ENCODE measurements at places on chromosomes 1 and 21. TPM values are rescaled to one million over a fixed set of nuclear protein-coding genes. Genes with fewer than 3 reads are reported as not detected.

MSTO1 gene
- 44.7 TPM for total RNA-seq

NCAM2 gene
- total RNA-seq: 0.93 TPM

TTC22 gene
- not detected for total RNA-seq

MIXL1 gene
- total RNA-seq: not detected

GRCh38 chr21:14581902-14582457 lies 35.9 kb upstream of the SAMSN1 start:
- no peak for DNase-seq

ZSWIM5 gene
- total RNA-seq: 0.42 TPM

DNA sequence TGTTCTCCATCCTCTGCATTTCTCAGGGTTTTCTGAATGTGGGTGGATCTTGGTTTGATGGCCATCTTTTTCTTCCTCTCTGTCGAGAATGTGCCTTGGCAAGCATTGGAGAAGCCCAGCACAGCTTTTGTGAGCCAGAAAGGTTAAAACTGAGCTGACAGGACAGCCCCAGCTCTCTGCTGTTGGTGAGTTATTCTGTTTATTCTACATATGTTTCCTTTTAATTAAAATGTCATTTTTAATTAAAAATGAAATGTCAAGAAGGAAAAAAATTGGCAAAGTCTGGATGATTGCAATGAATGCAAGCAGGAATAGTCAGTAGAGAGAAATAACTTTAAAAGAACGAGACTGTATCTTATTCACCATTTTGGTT lies 325.8 kb downstream of the PTBP2 start:
- no peak for DNase-seq

C8A gene
- total RNA-seq: not detected

DNA sequence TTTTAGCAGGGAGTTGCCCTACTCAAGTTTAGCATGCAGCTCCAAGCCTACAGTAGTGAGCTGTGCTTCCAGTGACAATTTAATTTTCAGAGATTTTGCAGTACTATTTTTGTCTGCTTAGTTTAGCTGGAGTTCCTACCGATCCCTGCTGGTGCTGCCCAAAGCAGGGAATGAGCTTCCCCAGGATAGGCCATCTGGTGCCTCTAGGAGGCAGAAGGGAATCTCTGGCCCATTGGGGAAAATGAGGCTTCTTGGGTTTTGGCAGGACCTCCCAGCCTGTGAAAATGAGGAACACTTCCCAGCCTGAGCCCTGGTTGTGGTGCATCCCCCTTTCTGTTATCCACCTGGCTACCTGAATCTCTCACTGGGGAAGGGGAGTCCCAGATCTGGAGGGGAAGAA lies 149.2 kb downstream of the RASAL2 start:
- DNase-seq: no peak

DNA sequence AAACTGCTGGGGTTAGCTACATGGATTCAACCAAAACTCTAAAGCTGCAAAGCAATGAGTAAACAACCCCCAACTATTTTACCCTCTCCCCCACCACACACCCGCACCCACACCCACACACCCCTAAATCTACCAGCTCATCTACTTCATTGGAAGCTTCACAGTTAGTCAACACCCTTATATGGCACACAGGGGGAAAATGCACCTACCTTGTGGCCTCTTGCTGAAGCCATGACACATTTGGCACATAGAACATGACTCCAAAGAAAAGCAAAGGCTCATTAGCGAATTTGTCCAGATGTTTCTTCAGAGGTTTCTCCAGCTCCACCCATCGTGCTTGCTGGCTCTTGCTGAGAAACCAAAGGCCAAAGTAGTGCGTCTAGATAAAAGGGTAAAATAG lies 99.8 kb downstream of the PTPN14 start:
- no peak for DNase-seq

S100A7 gene
- not detected for total RNA-seq

DNA sequence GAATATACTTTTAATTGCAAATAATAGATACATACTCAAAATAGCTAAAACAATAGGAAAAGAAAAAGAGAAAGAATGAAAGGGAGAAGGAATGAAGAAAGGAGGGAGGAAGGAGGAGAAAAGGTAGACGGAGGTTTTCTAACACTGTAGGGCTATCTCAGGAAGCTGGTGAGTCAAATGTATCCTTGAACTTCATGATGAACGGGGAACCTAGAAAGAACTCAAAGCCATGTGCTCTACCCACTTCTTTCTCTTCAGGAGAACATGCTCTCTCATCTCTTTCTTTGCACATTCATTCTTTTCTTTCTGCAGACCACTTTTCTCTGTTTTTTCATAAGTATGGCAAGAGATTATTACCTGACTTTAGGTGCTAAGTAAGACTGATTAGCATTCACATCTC lies 37.3 kb upstream of the ZNF644 start:
- no peak for DNase-seq

GRCh38 chr1:236010443-236010842 lies 54.4 kb downstream of the NID1 start:
- DNase-seq: no peak

FAM72D gene
- total RNA-seq: not detected

GRCh38 chr1:89732643-89733222 lies 88.1 kb upstream of the LRRC8D start:
- DNase-seq: no peak

DNA sequence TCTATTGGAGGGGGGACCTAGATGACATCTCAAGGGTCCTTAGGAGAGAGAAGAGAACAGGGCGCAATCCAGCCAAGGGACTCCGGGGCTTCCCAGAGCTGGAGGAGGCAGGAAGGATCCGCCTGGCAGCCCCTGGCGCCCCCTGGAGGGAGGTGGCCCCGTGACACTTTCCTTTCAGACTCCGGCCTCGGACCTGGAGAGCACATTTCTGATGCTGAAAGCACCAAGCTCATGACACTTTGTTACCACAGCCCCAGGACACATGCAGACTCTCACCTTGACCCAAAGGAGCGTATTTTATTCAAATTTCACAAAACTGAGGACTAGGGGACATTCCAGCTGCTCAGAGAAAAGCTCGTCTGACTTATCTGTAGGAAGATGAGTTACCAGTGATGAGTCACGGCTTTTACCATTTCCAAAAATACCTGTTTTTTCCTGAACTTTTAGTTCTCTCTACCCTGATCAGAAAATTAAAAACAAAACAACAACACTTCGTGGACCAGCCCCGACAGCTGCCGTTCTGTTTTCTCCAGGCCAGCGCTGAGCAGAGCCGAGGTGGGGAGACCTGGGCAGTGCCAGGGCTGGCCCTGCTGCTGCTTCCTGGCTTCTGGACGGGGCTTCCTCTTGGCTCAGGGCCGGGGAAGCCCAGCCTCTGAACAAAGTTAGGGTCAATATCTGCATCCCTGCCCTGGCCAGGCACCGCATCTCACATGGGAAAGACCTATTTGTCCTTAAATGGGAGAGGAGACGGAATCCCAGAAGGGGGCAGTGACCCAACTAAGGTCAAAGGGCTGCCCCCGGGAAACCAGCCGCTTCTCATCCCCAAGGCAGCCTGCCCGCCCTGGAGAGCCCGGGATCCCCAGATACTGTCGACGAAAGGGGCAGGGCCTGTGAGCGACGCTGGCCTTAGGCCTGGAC lies 21.6 kb upstream of the POFUT2 start:
- no peak for DNase-seq

GRCh38 chr21:38297194-38297631 lies 40.4 kb downstream of the KCNJ15 start:
- DNase-seq: no peak

CLIC4 gene
- total RNA-seq: 169 TPM

AIRE gene
- total RNA-seq: not detected

GRCh38 chr1:149962736-149963135 lies 26.1 kb upstream of the MTMR11 start:
- DNase-seq: no peak

GRCh38 chr1:213444224-213444623 lies 393.2 kb downstream of the RPS6KC1 start:
- no peak for DNase-seq

DNA sequence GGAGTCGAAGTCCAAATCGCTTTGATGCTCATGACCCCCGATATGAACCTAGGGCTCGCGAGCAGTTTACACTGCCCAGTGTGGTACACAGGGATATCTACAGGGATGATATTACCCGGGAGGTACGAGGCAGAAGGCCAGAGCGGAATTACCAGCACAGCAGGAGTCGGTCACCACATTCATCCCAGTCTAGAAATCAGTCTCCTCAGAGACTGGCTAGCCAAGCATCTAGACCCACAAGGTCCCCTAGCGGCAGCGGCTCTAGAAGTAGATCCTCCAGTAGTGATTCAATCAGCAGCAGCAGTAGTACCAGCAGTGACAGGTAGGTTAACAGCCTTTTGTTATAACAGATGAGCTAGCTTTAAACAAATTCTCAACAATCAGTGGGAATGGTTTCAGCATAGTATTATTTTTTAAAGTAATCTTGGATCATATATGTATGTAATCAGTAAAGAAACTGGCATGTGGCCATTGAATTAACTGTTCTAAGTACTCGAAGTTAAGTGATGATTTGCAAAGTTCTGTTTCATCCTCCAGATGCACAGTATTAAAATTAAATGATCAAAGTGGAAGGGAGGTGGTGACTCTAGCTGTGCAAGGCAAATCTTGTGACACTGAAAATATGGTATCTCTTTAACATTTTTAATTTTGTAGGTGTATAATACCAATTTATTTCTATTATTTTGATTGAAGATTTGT lies 29.0 kb downstream of the SPEN start:
- DNase-seq: no peak

EPHA8 gene
- total RNA-seq: not detected

- no peak for DNase-seq
These were observed 3.2 kb upstream of the CHAF1B start for GRCh38 chr21:36381841-36382589.

DNA sequence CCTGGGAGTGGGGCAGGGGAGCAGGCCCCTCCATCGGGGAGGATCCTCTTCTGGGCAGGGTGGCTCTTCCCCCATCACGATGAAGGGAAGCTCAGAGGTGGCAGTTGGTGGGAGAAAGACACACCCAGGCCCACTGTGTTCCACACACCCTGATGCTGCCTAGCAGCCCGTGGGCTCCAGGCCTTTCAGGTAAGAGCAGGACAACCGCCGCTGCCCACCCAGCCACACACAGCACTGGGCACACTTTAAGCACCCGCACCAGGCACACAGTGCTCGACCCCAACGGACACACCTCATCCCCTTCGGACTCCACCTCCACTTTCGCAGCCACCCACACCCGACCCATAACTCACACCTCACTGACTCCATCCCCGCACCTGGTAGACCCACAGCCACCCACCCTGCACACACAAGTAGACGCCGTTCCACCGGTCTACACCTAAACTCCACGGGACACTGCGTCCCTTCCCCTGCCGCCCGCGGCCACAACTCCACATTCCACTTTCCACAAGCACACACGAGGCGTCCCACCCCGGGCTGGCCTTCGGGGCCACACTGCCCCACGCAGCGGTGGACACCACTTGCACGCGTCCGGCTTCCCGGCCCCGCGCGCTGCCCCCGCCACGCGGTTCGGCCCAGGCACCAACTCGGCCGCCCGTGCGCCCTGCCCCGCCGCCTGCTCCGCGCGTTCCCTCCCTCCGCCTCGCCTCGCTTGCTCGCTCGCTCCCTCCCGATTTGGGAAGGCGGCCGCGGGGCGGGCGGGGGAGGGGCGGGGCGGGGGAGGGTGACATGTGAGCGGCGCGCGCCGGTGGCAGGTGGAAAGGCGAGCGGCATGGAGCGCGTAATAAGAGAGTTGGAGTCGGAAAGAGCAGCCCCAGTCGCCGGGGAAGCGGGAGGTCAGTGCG lies at the start of gene KCNQ4:
TSS of gene KCNQ4 (plus strand) at position 787 of the 905 bp plus-strand sequence. CDS start 307 bp downstream, outside the sequence.
- DNase-seq: no peak

GRCh38 chr1:84724128-84724860 lies 34.0 kb upstream of the SSX2IP start:
- DNase-seq: no peak

DNA sequence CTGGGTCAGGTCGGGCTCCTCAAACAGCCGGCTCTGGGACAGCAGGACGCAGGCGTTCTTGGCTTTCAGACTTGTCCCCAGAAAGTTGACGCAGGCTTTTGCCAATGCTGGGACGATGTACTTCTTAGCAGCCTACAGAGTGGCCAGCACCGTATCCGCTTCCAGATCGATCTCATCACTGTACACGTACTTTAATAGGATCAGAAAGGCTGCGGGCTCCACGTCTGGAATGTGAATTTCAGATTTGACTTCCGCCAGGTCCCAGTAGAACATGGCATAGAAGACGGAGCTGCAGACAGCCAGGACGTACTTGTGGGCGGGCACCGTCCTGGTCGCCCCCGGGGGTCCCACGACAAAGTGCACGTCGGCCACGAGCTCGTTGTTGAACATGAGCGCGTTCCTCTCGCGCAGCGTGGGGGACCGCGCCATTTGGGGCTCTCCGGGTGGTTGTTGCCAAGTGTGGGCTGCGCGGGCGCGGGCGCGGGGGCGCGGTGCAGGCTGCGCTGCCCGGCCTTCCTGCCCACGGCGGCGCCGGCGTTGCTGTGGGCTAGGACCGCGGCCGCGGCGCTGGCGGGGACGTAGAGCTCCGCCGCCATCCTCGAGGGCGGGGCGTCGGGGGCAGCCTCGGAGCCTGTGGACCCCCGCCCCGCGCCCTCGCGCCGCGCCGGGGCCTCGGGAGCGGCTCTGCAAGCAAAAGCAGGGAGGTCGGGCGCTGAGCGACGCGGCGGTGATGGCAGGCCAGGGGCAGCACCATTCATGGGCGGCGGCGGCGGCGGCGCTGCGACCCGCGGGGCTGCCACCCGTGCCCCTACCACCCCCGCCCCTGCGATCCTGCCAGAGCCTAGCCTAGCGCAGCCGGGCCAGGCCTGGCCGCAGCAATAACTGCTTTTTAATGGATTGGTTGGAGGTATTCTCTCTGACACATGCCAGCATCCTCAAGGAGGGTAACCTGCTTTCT lies 10.6 kb downstream of the CNR2 start:
- no peak for DNase-seq

DNA sequence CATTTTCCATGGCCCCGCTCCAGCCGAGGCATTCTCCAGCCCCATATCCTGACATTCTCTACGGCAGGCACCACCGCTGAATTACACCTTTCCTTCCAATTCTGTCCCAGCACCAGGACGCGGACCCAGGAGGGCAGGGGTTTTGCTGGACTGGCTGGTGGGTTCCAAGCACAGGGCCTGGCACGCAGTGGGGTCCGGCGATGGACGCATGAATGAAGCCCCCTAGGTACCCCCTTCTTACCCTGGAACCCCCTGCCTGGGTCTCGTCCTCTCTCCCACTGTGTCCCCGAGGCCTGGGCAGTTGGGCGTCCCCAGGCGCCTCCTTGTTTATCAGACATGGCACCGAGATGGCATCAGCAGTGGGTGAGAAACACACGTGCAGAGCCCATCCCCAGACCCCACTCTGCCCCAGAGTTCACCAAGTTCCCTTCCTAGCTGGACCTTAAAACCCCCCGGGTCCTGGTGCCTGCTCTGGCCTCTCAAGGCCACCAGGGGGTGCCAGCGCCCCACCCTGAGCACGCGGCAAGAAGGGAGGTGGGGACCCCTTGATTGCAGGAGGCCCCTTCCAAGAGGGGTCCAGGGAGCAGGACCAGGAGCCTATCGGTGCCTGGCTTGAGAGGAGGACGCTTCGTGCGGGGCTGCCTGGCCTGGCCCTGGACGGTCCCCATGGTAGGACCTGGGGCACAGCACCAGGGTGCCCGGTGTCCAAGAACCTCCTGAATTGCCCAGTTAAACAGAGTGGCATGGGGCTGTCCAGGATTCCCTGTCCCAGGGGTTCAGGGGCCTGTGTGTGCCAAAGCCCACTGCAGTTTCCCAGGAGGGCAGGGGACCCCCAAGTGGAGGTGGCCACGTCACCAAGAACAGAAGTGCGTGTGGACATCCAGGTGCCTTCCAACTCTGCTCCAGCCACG lies 46.1 kb downstream of the MEGF6 start:
- no peak for DNase-seq

PIK3CD gene
- total RNA-seq: 14.5 TPM

SGIP1 gene
- 4.2 TPM for total RNA-seq

DCST1 gene
- not detected for total RNA-seq

Data from mesenteric fat pad (tissue), 1 donor.